ENCODE measurements at places on chromosomes 2 and 18.

- DNase-seq: no peak
Measured at GRCh38 chr2:80169811-80170594, 134.5 kb downstream of the LRRTM1 start.

DNA sequence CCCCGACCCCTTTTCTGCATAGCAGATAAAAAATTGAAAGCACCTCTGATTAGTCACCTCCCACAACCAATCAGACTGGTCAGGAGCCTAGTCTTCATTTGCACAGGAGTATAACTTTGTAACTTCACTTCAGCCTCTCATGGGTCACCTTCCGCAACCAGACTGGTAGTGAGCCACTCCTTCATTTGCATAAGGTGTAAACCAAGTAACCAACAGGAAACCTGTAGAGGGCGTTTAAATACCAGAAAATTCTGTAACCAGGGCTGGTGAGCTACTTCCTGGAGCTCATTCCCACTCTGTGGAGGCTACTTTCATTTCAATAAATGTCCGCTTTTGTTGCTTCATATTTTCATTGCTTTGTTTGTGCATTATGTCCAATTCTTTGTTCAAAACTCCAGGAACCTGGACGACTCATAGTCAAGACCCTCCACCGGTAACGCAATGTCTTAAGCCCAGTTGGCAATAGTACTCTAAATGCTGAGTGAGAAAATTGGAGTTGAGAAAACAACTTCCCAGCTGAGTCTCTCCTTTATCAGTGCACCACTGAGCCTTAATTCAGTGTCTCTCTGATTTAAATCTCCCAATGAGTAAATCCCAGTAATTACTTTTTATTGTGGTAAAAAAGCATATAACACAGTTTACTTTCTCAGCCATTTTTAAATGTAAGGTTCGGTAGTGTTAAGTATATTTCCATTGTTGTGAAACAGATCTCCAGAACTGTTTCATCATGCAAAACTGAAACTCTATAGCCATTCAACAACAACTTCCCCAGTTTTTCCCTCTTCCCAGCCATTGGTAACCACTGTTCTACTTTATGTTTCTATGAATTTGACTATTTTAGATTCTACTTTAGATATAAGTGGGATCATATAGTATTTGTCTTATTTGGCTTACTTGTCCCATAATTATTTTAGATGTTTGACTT, 392.7 kb upstream of the SLC8A1 start:
- no peak for DNase-seq

- no peak for DNase-seq
Measured at GRCh38 chr2:289362-290089, 1.6 kb upstream of the ALKAL2 start.

DNA sequence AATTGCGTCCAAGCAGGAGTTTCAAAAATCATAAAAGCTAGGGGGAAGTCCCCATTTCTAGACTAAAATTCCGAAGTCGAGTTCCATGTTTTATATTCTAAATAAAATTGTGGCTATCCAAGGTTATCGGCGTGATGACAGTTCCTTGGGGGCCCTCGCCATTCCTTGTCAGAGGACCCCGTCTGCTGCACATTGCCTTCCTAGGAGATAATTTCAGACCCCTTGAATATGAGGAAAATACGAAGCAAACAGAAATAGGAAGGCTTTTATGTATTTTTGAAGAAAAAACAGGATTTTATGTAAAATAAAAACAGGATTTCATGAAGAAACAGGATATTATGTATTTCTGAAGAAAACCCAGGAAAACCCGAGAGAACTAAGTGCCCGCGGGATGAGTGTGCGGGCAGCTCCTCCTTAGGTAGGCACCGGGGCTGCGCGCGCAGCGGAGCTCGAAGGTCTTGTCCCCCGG, 465 bp upstream of the PLEKHA3 start:
- DNase-seq: no peak

DNA sequence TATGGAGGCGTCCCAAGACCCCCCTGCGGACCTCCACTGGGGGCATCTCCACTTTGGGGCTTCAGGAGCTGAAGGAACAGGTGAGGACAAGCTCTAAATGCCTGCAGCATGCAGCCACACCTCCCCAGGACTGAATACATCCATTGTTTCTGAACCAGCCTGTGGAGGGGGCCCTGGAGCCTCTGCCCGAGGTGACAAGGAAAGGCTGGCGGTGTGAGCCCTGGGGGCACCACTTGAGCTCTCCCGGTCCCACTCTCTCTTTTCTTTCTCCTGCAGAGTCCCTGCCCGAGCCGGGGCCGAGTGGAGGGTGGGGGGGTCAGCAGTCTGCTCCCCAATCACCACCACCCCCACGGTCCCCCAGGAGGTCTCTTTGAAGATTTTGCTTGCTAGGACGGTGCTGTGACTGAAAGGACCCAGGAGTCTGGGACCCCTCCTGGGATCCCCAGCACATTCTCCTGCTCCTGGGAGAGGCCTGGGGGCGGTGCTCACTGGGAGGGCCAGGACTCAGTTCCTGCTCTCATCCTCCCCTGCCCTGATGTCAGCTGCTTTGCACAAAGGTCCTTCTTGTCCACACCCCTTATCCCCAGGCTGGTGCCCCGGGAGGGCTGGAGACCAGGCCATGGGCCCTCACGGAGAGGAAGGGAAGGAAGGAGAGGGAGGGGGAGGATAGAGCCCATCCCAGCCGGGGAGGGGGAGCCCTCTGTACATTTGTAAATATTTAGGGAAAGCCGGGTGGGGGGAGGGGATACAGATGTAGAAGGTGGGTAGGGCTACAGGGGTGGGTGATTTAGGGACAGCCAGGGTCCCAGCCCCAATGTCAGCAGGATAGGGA, 5.7 kb downstream of the CHPF start:
- DNase-seq: no peak

DNA sequence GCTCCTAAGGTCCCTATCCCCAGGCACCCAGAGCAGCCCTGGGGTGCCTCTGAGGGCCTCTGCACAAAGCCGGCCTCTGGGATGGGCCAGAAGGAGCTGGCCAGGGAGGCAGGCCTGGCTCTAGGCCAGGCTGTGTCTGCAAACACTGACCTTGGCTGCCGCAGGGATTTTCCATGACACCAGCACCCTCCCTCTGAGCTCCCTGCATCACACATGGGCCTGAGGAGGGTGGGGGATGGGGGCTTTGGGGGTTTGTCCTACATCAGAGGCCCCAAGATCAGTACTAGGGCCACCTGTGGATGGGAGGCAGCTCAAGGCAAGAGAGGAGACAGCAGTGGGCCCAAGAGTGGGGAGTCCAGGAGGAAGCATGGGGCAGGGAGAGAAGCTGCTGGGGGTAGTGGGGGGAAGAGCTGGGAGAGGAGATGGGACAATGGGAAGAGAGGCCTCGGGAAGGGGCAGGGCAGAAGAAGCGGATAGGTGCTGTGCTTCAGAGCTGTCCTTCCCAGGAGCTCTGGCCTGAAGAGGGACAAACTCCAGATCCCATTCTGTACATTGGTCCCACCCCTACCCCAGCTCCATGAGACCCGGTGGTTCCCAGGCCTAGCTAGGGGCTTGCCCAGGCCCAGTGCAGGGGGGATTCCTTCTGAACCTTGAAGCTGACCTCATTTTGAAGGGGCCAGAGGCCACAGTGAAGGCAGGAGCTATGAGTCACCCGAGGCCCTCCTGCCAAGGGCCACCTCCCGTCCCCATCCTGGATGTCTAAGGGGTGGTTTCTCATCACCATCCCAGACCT, 28.0 kb downstream of the KCNK3 start:
- DNase-seq: no peak

DNA sequence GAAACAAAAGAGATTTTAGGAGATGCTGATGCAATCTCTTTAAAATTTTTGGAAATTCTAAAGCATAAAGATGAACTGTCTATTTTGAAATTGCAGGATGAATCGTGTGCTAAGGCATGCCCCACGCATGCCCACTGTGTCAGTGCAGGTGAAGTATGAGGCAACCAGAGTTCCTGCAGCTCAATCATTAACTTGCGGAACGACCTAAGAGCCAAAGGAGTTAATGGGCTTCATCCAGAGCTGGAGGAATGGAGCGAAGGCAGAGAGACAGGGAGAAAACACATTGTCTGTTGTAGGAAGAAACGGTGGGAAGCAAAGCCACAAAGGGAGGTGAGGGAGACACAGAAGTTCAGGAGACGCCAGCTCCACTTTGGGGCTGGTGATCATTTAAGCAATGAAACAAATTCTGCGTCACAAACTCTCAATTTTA, 265.2 kb downstream of the CCDC85A start:
- no peak for DNase-seq

GRCh38 chr2:209864716-209865295, 93.2 kb downstream of the UNC80 start:
- no peak for DNase-seq

GRCh38 chr2:86598966-86599365, 24.7 kb downstream of the RNF103 start:
- no peak for DNase-seq

DNA sequence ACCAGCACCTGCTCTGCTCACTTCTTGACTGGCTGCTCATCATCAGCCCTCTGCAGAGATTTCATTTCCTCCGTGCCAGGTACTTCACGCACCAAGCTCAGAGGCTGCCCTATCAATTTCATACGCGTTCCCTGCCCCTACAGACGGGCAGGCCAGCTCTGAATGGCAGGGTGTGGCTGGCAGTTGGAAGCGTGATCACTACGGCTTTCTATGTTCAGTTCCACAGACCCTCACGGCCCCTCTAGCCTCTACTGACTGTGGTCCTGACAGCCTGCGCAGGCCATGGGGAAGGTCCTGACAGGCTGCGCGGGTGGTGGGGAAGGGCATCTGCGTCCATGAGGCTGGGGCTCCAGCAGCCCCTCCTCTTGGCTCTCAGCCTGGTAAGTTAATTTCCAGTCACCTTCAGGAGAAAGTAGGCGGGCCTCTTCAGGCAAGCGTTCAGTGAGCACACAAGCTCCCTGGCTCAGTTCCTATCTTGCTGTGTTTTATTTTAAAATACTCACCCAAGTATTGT, 154.8 kb downstream of the ZNF236 start:
- no peak for DNase-seq

DNA sequence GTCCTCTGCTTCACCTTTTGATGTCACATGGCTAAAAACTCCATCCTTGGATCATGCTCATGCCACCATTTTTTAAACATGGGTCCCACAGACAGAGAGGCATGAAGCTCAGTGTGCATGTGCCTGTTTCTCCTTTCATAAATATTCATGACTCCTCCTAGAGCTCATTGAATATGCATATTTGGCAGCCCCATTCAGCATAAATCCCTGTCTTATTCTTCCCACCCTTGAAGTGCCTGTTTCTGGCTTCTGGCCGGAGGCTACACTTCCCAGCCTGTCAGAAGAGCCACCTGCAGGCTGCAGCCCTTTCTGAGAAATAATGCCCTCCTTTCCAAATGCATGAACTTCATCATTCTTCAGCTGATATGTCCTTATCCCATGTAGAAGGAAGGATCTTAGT, 109.7 kb downstream of the LDLRAD4 start:
- no peak for DNase-seq

DNA sequence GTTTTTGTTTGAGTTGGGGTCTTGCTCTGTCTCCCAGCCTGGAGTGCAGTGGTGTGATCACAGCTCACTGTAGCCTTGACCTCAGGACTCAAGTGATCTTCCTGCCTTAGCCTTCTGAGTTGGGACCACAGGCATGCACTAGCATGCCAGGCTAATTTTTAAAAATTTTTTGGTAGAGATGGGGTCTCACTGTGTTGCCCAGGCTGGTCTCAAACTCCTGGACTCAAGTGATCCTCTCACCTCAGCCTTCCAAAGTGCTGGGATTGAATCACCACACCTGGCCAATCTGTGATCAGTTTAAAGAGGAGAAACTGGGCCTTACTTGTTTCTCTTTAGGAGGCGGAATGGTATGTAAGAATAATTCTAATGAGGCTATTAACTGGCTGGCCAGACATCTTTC, 49.9 kb downstream of the IMPA2 start:
- DNase-seq: no peak

- DNase-seq: peak; percentile 37
Measured at GRCh38 chr2:134218930-134219658, 34.8 kb upstream of the MGAT5 start.

- DNase-seq: no peak
Measured at GRCh38 chr2:58788402-58788801, 547.3 kb upstream of the FANCL start.

GRCh38 chr2:192073878-192074277, 120.9 kb downstream of the TMEFF2 start:
- no peak for DNase-seq

DNA sequence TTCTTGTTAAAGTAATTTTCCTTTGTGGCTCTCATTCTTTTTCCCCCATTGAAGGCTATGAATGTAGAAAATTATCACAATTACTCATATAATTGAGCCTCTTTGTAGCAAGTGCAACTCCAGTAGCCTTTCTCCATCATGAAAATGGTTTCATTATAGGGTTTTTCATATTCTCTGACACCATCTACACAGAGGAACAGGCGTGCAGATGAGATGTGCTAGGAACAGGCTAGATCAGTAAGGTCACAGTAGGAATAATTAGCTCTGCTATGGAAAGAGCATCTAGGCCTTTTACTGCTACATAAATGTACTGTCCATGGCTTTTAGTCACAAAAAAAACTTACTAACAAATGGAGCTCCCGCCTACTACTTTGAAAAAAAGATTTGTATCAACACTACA, 12.6 kb upstream of the DLX1 start:
- DNase-seq: no peak

DNA sequence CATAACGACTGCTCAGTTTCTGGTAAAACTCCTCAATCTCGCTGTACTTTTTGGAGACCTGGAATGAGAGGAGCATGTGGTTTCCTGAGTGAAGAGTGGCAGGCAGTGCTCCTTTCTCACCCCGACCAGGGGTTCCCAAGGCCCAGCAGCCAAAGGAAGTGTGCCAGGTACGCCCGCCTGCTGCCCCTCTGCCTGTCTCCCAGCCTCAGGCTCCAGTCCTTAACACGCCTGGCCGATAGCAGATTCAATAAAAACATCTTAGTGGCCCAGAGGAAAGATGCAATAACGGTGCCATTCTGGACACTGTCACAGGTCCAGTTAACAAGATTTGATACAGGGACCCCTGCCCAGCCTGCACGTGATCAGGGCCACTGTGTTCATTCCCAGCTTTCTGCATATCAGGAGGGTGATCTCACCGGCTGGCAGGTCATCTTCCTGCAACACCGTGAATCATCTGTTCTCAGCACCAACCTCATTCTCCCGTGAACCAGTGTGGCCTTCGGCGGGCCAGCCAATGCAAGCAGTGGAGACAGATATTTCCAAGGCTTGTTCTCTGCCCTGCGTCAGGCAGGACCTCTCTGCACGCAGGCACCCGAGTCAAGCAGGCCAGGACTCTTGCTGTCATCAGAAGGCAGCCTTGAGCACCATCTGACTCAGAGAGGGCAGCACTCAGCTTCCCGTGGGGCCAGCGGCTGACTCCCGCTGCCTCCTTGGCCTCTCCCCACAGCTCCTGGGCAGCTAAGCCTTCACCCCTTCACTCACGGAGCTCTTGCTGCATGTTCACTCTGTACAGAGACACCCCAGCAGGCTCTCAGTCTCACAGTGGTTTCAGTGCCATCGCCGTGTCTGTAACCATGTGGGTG, 9.5 kb downstream of the HS1BP3 start:
- DNase-seq: no peak

- no peak for DNase-seq
Measured at GRCh38 chr18:79779021-79779699, 18.6 kb upstream of the KCNG2 start.
